ENCODE measurements at places on chromosomes 3 and 15. TPM values are rescaled to one million over a fixed set of nuclear protein-coding genes. Genes with fewer than 3 reads are reported as not detected.

PATL2 gene
- 0.35 TPM for total RNA-seq

C2CD4A gene
- not detected for total RNA-seq

ARPIN gene
- 26.0 TPM for total RNA-seq

MUC13 gene
- not detected for total RNA-seq

KCTD6 gene
- 18.2 TPM for total RNA-seq

NAA50 gene
- total RNA-seq: 138 TPM

GRCh38 chr3:149751551-149751950 is 738 bp downstream of the COMMD2 start:
- peak overlapping the region; percentile 99 for H3K4me3 ChIP-seq
- peaks cover 22% of the 10 kb centered on the region for H3K4me1 ChIP-seq
- H3K27ac ChIP-seq: no peak overlapping the region
- H3K27me3 ChIP-seq: peaks cover 22% of the 10 kb centered on the region
- peaks cover 5% of the 10 kb centered on the region for H3K36me3 ChIP-seq

DNA sequence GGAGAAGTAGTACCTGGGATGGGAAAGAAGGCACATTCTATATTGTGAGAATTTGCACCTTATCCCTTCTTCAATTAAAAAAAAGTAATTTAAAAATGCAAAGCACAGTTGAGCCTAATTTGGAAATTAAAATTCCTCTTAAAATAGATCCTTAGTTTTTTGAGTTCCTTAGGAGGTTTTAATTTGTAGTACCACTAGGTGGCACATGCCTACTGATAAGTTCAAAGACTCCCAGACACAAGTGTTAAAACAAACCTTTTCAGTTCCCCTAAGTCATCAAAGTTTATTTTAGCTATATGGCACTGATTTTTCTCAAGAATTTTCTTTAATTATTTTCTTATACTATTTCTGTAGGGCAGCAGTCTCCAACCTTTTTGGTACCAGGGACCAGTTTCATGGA is 127.6 kb upstream of the AZI2 start:
- no peak overlapping the region for H3K27ac ChIP-seq
- H3K4me3 ChIP-seq: no peak overlapping the region
- H3K27me3 ChIP-seq: no peaks in the 10 kb centered on the region
- H3K36me3 ChIP-seq: peaks cover 2% of the 10 kb centered on the region

GRCh38 chr15:46242935-46243334 is 608.1 kb downstream of the SQOR start:
- DNase-seq: no peak
- H3K36me3 ChIP-seq: no peaks in the 10 kb centered on the region
- no peak overlapping the region for H3K27ac ChIP-seq
- no peaks in the 10 kb centered on the region for H3K4me1 ChIP-seq

- H3K36me3 ChIP-seq: no peaks in the 10 kb centered on the region
- peaks cover 42% of the 10 kb centered on the region for H3K27me3 ChIP-seq
- no peak for DNase-seq
- no peaks in the 10 kb centered on the region for H3K4me1 ChIP-seq
- no peak overlapping the region for H3K4me3 ChIP-seq
Observed at GRCh38 chr3:377158-377561, 180.6 kb downstream of the CHL1 start.

GRCh38 chr3:139608108-139608380 is 68.5 kb upstream of the RBP1 start:
- no peak overlapping the region for H3K27ac ChIP-seq
- H3K27me3 ChIP-seq: no peaks in the 10 kb centered on the region
- H3K4me1 ChIP-seq: peaks cover 5% of the 10 kb centered on the region
- H3K36me3 ChIP-seq: no peaks in the 10 kb centered on the region
- H3K4me3 ChIP-seq: no peak overlapping the region

DNA sequence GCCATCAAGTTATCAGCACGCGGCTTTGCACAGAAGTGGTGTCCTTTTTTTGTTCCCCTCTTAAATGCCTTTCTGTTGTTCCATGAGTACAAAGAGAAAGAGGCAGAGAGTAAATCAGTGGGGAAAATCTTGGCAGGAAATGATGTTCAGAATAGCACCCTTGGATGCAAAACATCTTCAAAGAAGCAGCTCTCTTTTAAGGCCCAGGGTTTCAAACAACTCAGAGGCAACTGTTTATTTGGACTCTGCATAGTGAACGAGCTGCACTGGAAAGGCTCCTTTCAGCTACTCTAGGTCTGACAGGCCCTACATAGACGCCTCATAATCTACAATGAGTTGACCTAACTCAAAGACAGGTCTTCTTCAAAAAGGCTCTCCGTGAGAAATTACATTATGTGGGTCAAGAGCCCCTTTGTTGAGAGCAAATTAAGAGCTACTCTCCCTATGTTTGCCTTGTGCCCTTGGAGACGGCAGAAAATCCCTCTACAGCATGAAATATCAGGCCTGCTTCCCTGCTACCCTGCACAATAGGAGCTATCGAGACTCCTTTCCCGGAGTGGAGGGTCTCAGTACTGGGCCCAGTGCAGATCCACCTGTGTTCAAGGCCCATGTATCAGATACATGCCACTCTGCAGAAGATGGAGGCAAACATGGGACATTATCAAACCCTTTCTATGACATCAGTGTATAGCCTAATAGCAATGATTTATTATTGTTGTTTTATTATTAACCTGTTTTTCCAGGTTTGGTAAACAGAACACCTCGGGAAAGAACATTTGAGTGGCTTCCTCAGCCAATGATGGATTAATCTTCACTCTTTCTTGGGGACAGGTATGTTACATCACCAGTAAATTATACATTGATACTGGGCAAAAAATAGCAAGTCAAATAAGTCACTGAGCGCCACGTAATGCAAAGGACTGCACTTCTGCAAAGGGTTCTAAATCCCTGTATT is 53.1 kb downstream of the HEG1 start:
- peaks cover 50% of the 10 kb centered on the region for H3K27me3 ChIP-seq
- peak overlapping the region; percentile 70 for H3K4me3 ChIP-seq
- H3K36me3 ChIP-seq: peaks cover 9% of the 10 kb centered on the region
- peaks cover 84% of the 10 kb centered on the region for H3K4me1 ChIP-seq

GRCh38 chr15:63063164-63063756 is 20.7 kb downstream of the TPM1 start:
- DNase-seq: no peak
- no peak overlapping the region for H3K4me3 ChIP-seq
- no peaks in the 10 kb centered on the region for H3K27me3 ChIP-seq
- H3K4me1 ChIP-seq: peaks cover 9% of the 10 kb centered on the region

GRCh38 chr15:46956456-46956855 is 760.8 kb upstream of the SEMA6D start:
- no peak overlapping the region for H3K27ac ChIP-seq
- no peaks in the 10 kb centered on the region for H3K27me3 ChIP-seq
- H3K36me3 ChIP-seq: no peaks in the 10 kb centered on the region
- H3K4me3 ChIP-seq: no peak overlapping the region
- H3K4me1 ChIP-seq: no peaks in the 10 kb centered on the region

- DNase-seq: no peak
- H3K36me3 ChIP-seq: peaks cover under 1% of the 10 kb centered on the region
- peak overlapping the region; percentile 93 for H3K4me3 ChIP-seq
- peaks cover 55% of the 10 kb centered on the region for H3K4me1 ChIP-seq
Observed at GRCh38 chr3:115513416-115513800, 109.9 kb upstream of the GAP43 start.

- no peaks in the 10 kb centered on the region for H3K27me3 ChIP-seq
- peak overlapping the region; percentile 94 for H3K4me3 ChIP-seq
- peaks cover 49% of the 10 kb centered on the region for H3K4me1 ChIP-seq
- peak overlapping the region; percentile 95 for H3K27ac ChIP-seq
- DNase-seq: no peak
Observed at GRCh38 chr3:191331388-191331787, 1.1 kb upstream of the UTS2B start.

GRCh38 chr3:122533931-122534334 is 19.2 kb upstream of the KPNA1 start:
- H3K4me3 ChIP-seq: no peak overlapping the region
- H3K27me3 ChIP-seq: peaks cover 8% of the 10 kb centered on the region
- no peak overlapping the region for H3K27ac ChIP-seq
- H3K4me1 ChIP-seq: no peaks in the 10 kb centered on the region
- H3K36me3 ChIP-seq: no peaks in the 10 kb centered on the region

DNA sequence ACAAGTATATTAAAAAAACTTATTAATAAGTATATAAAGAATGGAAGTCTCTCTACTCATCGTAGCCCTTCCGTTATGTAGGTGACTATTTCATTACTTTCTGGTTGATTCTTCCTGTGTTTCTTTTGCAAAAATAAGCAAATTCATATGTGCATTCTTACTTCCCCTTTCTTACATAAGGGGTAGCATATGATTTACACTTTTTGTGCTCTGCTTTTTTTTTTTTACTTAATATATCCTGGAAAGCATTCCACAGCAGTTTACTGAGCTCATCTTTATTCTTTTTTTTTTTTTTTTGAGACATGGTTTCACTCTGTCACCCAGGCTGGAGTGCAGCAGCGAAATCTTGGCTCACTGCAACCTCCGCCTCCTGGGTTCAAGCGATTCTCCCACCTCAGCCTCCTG is 12.9 kb downstream of the SCAMP5 start:
- no peaks in the 10 kb centered on the region for H3K36me3 ChIP-seq
- no peak for DNase-seq
- no peak overlapping the region for H3K27ac ChIP-seq
- no peaks in the 10 kb centered on the region for H3K4me1 ChIP-seq

DNA sequence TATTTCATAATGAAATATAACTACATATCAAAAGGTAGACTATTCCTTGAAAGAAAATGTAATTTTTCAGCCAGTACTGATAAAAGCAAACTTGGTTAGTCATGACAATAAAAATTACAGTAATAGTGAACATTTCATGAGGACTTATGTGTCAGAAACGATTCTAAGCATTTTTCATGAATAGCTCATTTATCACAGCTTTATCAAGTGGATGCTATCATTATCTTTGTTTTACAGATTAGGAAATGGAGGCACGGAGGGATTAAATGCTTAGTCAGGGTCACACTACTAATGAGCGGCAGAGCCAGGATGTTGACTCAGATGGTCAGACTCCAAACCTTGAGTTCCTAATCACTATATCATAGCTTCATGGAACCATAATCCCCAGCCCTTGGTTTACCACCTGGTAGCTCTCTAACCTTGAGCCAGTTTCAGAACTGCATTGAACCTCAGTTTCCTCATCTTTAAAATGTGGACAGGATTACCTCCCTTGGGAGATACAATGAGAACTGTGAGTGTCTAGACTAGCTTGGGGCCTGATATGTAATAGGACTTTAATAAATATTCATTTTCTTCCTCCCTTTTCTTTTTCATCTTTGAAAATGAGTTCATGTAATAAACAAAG is 85.4 kb downstream of the TNIK start:
- no peak overlapping the region for H3K27ac ChIP-seq
- DNase-seq: no peak
- H3K36me3 ChIP-seq: no peaks in the 10 kb centered on the region
- H3K4me3 ChIP-seq: no peak overlapping the region
- H3K4me1 ChIP-seq: peaks cover 24% of the 10 kb centered on the region
- H3K27me3 ChIP-seq: no peaks in the 10 kb centered on the region

DNA sequence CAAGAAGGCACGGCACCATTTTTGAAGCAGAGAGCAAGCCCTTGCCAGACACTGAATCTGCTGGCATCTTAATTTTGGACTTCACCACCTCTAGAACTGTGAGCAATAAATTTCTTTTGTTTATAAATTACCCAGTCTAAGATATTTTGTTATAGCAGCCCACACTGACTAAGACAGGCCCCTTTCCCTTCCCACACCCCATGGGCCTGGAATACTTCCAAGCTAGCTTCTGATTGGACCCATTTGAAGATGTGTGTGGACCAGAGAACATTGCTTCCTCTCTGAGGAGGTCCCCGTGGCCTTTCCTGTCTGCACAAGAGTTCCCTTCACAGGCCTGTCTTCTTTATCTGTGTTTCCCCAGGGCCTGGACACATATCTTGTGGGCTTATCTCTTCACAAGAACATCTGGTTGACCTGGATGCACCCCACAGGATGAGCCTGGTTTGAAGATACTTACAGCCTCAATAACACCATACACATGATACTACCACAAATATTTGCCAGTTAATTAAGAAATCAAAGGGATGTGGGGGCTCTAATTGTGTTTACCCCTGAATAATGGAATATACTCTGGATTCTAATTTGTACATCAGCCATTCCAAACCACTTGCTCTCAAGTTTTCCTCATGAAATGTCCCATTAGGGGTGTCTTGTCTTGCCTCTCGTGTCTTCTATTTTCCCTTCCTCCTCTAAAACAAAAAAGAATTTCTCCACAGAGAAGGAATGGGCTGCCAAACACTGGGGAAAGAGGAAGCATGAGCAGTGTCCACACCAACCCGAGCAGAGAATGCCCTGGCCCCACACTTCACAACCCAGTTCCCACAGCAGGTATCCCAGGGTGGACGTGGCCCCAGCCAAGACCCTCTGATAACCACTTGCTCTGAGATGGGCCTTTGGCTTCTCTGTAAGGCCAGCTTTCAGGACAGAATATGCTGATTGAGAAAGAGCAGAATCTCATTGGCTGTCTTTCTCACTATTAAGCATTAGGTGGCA is 42.5 kb downstream of the GLB1 start:
- no peak overlapping the region for H3K27ac ChIP-seq
- no peak for DNase-seq
- H3K4me1 ChIP-seq: no peaks in the 10 kb centered on the region
- peaks cover 12% of the 10 kb centered on the region for H3K36me3 ChIP-seq
- no peaks in the 10 kb centered on the region for H3K27me3 ChIP-seq
- no peak overlapping the region for H3K4me3 ChIP-seq

DNA sequence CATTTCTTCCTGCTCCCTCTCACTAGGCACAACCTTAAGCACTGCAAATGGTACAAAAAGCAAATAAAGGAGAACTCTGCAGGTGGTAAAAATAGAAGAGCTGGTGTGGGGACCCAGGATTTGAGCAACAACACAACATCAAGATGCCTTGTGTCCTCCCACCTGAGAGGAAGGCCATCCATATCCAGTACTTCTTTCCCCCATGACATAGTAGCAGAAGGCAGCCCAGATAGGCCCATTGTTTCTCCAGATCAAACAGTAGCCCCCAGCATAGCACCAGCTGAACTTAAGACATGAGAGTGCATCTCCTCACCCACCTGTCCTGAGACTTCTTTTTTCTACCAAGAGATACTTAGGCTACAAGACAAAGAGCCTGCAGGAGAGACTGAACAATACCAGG is 180.5 kb downstream of the GOLGA6L6 start:
- no peaks in the 10 kb centered on the region for H3K4me1 ChIP-seq
- no peak overlapping the region for H3K27ac ChIP-seq
- no peaks in the 10 kb centered on the region for H3K36me3 ChIP-seq
- H3K27me3 ChIP-seq: no peaks in the 10 kb centered on the region
- DNase-seq: no peak

- DNase-seq: no peak
- H3K36me3 ChIP-seq: no peaks in the 10 kb centered on the region
- H3K4me3 ChIP-seq: no peak overlapping the region
- H3K4me1 ChIP-seq: no peaks in the 10 kb centered on the region
Observed at GRCh38 chr3:56187051-56187450, 281.2 kb downstream of the ERC2 start.

- H3K36me3 ChIP-seq: no peaks in the 10 kb centered on the region
- H3K4me1 ChIP-seq: no peaks in the 10 kb centered on the region
- no peak overlapping the region for H3K27ac ChIP-seq
- no peak overlapping the region for H3K4me3 ChIP-seq
- peaks cover 23% of the 10 kb centered on the region for H3K27me3 ChIP-seq
- DNase-seq: no peak
Observed at GRCh38 chr15:51104512-51104911, 9.8 kb upstream of the TNFAIP8L3 start.

Measured in neural crest cell (in vitro differentiated cells).